DMS153 (cell line): ENCODE measurements at places on chromosomes 7 and 10.

- DNase-seq, result no peak
Measured at GRCh38 chr7:108716783-108717182, 147.1 kb downstream of the DNAJB9 start.

DNA sequence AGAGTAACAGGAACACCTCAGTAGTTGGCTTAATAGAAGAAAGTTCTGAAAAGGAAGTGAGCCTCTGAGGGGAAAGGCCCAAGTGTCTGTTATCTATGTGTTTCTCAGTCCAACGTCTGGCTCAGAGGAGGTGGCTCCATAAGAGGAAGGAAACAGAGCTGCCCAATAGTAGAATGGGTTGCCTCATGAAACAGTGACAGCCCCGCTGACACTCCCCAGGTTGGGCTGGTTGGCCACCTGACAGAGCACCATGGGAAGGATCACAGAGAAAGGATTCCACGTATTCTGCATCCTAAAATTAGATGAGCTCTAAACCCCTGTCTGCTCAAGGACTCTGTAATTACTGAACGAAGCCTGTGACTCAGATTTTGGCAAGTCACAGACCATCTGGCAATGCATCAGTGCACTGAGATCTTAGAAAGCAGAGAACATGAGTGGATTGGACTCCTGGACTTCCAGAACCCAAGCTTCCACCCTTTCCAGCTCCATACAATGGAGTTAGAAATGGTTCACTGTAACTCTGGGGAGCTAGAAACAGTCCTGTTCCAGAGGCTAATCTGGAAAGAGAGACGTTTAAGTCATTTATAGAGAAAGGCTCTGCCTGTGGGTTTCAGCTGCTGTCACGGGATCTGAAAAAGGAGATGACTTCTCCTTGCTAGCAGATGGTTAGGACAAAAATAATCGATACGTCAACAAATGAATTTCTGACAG, 2.9 kb downstream of the PKD2L1 start:
- DNase-seq, result no peak

GRCh38 chr10:62512732-62513475, 138.7 kb downstream of the ZNF365 start:
- no peak for DNase-seq

DNA sequence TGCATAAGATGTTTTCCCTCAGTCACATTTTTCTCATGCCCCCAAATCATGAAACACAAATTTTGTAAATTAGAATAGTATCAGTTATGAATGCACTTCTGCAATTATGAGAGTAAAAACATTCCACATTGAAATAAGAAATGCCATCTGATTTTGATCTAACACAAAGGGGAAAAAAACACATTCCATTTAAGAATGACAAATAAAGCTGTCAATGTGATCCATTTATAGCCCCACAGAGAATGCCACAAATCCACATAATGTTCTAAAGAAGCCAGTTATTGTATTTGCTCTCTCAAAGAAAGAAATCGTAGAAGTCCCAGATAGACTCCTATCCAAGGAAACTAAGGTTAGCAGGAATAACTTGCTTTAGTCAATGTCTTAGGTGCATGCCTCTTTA, 48.7 kb upstream of the RHOBTB1 start:
- DNase-seq, result no peak

GRCh38 chr7:103967401-103967800, 22.1 kb downstream of the RELN start:
- DNase-seq, result no peak

- DNase-seq, result no peak
Measured at GRCh38 chr7:157719705-157720655, 383.2 kb downstream of the DNAJB6 start.

- no peak for DNase-seq
Measured at GRCh38 chr10:74333174-74333573, 182.2 kb downstream of the ADK start.

GRCh38 chr7:134836447-134836846, 57.0 kb downstream of the CALD1 start:
- no peak for DNase-seq

GRCh38 chr10:132133005-132133404, 53.7 kb upstream of the DPYSL4 start:
- no peak for DNase-seq

GRCh38 chr10:54449056-54449455, 352.0 kb downstream of the PCDH15 start:
- no peak for DNase-seq

DNA sequence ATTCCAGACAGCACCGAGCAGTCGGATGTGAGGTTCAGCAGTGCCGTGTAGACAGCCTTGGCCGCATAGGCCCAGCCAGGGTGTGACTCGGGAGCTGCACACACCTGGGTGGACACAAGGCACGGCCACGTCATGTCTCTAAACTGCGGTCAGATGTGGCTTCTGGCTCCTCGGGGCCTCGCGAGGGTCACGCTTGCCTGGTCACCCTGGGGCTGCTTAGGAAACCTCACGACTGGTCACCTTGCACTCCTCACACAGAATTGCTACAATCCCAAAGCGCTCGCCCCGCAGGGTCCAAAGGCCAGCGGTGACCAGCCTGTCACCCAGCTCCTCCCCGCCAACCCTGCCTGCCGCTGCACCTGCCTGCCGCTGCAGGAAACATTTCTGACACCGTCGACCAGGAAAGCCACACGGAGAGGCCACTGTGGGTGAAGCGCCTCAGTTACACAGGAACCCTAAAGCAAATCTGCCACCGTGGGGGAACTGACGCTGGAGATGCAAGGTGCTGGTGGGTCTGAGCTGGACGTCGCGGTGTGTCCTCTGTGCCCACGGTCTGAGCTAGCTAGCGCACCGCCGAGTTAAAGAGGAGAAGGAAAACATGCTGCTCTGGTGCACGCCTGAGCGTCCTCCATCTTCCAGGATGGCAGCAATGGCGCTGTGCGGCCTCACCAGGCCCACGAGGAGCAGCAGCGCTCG, 5.0 kb downstream of the GPER1 start:
- no peak for DNase-seq
